ENCODE measurements at places on chromosomes 13 and 19.
A peak's percentile ranks its signal among the peaks of the same experiment; 100 is the strongest.

DNA sequence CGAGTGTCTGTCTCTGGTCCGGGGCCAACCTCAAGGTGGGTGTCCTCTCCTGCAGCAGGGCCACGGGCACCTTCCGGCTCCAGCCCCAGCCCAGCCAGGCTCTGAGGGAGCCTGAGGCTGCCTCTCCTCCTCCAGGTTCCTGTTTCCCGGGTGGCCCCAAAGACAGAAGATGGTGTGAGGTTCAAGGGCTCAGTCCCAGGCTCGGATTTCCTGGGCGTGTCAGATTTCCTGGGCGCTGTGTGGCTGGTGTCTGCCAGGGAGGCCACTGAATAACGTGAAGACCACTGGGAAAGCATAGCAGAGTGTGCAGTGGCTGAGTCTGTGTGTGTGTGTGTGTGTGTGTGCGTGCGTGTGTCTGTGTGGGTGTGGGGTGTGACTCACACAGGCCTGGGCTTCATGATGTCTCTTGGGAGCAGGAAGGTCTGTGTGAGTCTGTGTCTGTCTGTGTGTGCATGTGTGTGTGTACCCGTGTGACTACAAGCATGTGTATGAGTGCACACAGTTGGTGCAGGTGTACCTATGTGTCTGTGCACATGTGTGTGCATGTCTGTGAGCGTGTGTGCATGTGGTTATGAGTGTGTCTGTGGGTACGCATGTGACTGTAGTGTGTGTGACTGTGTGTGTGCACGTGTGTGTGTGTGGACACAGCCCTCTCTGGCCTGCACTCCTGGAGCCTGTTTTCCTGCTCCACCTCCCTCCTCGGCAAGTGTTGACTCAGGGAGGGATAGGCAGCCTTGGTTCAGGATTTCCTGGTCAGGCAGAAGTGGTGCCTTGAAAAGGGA is 28.3 kb downstream of the CEBPA start:
- DNase-seq, result peak; percentile 85

DNA sequence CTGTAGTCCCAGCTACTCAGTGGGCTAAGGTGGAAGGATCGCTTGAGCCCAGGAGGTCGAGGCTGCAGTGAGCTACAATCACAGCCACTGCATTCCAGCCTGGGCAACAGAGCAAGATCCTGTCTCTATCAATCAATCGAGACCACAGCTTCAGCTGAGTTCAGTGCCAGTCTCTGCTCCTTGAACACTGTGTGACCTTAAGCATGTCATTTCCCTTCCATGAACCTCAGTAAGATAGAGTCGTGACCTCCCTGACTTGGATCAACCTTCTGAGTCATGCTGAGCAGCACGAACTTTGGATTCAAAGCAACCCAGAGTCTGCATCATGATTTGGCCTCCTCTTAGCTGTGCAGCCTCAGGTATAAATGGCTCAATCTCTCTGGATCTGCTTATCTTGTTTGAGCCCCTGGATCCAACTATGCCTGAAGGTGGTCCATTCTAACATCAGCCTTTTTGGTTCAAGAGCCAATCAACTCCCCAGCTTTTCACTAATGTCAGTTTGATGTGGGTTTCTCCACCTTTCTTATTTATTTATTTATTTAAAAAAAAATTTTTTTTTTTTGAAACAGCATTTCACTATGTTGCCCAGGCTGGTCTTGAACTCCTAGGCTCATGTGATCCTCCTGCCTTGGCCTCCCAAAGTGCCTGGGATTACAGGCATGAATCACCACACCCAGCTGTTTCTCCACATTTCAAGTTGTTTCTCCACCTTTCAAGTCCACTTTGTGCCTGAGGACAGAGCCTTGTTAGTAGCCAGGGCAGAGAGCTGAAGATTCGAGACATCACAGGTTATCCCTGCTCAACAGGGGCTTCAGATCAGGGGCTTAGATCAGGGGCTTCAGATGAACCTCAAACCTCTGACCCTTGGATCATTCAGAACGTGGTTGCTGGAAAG is 26.4 kb downstream of the PTPRS start:
- no peak for DNase-seq

- DNase-seq, result no peak
These were observed 3.7 kb downstream of the CDC34 start for GRCh38 chr19:535017-535835.

DNA sequence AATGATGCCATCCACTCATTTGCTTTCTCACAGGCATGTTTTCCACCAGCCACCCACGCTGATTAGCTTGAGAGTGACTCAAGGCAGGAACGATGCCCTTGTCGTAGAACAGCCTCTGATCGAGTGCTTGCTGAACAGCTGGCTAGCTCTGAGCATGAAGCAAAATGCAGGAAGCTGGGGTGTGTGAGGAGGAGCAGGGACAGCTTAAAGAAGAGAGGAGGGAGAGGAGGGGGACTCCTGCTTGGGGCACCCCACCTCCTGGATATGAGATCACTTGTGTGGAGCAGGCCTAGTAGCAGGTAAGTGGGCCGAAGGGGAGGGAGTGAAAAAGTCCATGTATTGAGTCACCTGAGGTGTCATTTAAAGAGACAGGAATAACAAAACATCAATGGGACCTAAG is 48.8 kb downstream of the IRS2 start:
- DNase-seq, result no peak

- DNase-seq, result peak; percentile 99
These were observed 720 bp upstream of the HNRNPL start for GRCh38 chr19:38850436-38850975.

DNA sequence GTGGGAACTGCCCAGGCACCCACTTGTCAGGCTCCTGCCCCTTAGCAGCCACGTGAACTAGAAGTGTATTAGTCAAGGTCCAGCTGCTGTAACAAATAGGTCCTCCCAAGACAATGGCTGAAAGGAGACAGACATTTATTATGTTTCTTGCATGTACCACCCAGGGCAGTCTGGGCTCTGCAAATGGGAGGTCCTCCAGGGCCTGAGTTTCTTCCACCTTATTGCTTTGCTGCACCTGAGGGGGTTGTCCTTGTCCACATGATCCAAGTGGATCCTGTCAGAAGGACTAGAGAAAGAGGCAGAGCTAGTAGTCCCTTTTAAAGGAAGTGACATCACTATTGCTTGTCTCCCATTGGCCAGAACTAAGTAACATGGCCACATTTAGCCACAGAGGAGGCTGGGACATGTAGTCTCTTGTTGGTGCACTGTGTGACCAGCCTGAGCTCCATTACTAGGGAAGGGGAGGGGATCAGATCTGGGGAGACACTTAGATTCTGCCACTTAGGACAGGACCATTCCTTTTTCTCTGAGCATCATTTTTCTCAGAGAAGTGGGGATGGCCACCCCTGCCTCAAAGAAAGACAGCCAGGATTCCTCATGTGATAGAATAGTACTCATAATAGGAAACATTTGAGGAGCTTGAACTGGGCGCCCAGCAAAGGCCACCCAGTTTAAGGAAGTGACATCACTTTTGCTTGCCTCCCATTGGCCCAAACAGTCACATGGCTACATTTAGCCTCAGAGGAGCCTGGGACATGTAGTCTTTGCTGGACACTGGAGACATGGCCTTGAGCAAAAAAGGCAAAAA is 15.1 kb downstream of the CC2D1A start:
- DNase-seq, result peak; percentile 80

- no peak for DNase-seq
These were observed 1.8 kb upstream of the KLK4 start for GRCh38 chr19:50912727-50913716.

- no peak for DNase-seq
These were observed 23.0 kb upstream of the SGCG start for GRCh38 chr13:23157781-23158180.

DNA sequence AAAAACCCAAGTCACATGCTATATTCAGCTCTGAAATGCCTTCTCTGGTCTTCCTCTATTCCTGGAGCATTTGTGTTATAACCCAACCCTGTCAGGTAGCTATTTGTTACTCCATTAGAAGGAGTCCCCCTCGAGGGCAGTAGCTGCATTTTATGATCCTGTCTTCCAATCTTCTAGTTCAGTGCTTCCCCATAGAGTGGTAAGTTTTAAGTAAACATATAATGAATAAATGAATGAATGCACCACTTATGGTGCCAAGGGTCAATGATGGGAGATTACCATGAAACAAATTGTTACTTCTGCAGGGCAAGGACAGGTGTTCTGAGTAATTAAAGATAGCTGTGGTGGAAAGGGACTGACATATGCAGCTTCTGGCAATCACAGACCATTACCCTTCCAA is 4.0 kb downstream of the RASL11A start:
- DNase-seq, result no peak

DNA sequence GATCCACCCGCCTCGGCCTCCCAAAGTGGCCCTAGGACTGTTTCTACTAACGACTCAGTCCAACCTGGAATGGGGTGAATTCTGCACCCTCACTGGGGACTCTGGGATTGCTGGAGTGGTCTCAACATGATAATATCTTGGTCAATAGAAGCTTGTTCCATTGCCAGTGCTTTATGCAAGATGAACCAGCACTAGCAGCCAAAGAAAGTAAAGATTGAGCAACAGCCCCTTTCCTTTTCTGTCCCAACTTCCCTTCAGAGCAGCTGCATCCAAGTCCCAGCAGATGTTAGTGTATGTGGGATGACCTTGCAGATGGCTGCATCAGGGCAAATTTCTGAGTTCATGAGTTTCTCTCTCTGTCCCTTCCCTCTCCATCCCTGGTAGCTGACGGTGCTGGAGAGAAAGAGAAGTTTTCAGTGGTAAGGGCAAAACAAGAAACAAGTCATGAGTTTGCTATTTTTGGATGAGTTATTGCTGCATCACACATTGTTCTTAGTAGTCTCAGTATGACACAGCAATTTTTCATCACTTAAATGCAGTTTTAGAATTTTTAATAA is 183.6 kb upstream of the EDNRB start:
- peak; percentile 63 for DNase-seq

- DNase-seq, result no peak
These were observed 25.6 kb upstream of the CXCL17 start for GRCh38 chr19:42468273-42468796.

GRCh38 chr13:45849408-45849807 is 2.1 kb downstream of the SIAH3 start:
- DNase-seq, result peak; percentile 39

- peak; percentile 94 for DNase-seq
These were observed 736 bp upstream of the ZMYM5 start for GRCh38 chr13:19864024-19864745.

DNA sequence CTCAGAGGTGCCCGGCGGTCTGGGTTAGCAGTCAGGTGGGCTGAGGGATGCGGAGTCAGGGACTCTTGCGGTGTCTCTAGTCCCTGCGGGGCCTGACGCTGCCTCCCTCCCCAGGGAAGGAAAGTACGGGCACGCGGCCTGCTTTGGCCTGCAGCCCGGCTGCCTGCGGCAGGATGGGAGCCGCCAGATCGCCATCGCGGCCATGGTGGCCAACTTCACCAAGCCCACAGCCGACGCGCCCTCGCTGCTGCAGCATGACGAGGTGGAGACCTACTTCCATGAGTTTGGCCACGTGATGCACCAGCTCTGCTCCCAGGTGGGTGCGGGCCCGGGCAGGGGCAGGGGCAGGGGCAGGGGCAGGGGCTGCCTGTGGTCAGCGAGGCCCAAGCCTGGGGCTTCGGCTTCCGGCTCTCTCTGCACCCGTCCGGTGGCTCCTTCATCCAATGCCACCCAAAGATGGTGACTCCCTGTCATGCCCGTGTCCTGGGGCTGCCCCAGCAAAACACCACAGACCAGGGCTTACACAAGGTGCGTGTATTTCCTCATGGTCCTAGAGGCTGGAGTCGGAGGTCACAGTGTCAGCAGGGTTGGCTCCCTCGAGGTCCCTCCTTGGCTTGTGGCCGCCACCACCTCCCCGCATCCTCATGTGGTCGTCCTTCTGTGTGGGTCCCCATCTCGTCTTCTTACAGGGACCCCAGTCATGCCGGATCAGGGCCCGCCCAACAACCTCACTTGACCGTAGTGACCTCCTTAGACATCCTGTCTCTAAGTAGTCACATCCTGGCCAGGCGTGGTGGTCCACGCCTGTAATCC is 11.3 kb upstream of the ZNF554 start:
- no peak for DNase-seq

DNA sequence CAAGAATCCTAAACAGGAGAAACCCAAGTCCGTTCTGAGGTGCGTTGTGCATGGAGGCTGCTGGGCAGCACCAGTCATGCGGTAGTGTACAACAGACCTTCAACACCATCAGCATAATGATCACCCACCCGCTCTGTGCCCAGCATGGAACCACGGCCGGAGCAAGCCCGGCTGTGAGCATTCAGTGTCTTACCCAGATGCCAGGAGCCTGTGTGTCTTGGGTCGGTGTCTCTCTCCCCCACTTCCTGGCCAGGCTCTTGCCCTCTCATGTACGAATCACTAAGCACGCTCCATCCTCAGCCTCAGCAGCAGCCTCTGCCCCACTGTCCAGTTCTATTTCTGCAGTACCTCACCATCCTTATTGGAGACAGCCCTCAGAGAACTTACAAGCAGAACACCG is 231.6 kb upstream of the IRS2 start:
- no peak for DNase-seq

- no peak for DNase-seq
These were observed 146.9 kb downstream of the KDM4B start for GRCh38 chr19:5115771-5116202.

DNA sequence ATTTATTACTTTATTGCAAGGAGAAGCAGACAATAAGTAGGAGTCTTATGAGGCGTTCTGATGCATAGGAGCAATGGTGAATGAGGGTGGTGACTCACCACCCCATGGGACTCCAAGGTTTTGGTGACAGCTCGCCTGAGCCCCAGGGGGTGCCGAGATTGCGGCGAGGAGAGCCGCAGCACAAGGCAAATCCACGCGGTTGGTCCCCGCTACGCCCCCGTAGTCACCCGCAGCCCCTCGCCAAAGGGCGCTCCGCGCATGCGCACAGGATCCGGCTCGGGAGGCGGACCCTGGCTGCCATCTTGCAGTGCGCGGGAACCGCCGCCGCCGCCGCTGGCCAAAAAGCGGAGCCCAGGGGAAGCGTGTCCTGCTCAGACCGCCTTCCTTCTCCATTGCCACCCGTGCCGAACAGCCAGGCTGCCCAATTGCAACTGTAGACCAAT is at the start of gene NAA16:
NAA16 (plus strand) TSS at position 305 of the 443 bp plus-strand sequence. CDS start 262 bp downstream, outside the sequence.
- DNase-seq, result peak; percentile 98

- peak; percentile 92 for DNase-seq
These were observed 4.8 kb downstream of the CIB3 start for GRCh38 chr19:16168465-16169081.

DNA sequence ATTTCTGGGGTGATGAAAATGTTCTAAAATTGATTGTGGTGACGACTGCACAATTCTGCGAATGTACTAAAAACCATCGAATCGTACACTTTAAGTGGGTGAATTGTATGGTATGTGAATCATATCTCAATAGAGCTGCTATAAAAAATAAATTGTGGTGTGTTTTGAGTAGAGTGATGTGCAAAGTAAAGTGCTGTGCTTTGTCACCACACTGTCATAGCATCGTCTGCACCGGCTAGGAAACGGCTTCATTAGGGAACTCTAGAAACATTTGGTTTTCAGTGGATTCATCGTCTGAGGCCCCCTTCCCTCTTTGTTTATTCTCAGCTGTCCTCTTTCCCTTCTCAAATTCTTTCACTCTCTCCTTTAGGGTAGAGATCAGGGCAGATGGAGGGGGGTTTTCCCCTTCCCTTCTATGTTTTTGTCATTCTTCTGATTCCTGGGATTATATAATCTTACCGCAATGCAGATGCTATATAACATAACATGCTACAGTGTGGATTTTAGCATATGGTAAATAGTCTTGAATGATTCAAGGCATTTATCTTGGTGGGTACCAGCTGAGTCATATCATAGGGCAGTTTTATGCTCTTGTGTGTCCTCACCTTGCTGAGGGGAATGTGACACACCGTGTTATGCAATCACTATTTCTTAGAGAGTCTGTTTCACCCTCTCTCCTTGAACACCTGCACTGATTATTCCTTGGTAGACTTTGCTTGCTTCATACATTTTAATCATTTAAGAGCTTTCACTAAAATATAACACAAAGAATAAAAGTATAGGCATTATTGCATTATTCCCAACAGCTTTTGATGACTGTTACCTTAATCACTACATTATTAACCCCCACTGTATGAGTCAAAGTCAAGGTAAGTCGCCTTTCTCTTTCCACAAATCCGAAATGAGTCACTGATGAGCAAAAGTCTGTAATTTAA is 239.4 kb downstream of the DCLK1 start:
- no peak for DNase-seq

Measured in NB4 (cell line).